Activated T-cell treated with anti-CD3 and anti-CD28 coated beads for 1 hour (primary cell): ENCODE measurements at places on chromosomes 1 and 21.

- no peak for DNase-seq
Observed at GRCh38 chr21:31564439-31564838, 95.1 kb upstream of the SOD1 start.

- DNase-seq, result no peak
Observed at GRCh38 chr1:34163792-34164731, 968 bp downstream of the CSMD2 start.

- DNase-seq, result no peak
Observed at GRCh38 chr1:97603776-97604175, 317.1 kb downstream of the DPYD start.

DNA sequence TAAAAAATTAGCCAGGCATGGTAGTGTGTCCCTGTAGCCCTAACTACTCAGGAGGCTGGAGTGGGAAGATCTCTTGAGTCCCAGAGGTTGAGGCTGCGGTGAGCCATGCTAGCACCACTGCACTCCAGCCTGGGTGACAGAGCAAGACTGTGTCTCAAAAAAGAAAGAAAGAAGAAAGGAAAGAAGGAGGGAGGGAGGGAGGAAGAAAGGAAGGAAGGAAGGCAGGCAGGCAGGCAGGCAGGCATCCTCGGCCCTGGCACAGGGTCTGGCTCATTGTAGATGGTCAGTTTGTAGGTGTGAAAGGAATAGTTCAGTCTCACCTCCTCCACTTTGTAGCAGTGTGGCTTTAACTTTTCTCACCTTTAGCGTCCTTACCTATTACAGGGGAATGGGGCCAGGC, 25.0 kb downstream of the NAV1 start:
- DNase-seq, result no peak

DNA sequence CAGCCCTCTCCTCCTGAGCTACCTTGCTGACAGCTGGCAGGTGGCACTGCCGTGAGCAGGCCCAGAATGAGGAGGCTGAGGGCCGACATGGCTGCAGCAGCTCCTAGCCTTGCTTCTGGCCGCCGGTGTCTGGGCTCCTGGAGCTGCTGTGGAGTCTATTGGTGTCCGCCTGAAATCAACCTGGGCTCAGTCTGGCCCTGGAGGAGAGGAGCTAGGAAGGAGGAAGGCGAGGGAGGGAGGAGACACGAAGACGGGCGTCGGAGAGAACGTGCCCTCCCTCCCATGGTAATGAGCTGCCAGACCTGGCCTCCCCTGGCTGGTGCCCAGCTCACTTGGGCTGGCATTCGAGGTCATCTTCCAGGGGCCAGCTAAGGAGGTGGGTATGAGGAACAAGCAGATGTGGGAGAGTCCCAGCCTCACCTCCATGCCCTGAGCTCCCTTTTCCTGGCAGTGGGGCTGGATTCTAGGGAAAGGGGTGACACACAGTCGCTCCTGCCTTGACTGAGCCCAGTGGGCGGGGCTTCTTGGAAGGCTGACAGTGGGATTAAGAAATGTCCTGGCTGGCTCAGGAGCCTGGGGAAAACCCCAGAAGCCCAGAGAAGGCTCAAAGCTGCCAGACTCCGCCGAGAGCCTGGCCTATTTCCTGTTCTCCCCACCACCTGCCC, at the start of gene PDZK1IP1:
Gene PDZK1IP1 (minus strand): TSS at position 193 of the 665 bp plus-strand sequence. CDS start 104 bp downstream, at position 89.
- DNase-seq, result no peak

GRCh38 chr1:38872401-38873026, 634 bp downstream of the MYCBP start:
- DNase-seq, result peak; percentile 16

GRCh38 chr1:104092698-104093097, 343.0 kb downstream of the AMY1C start:
- no peak for DNase-seq

- no peak for DNase-seq
Observed at GRCh38 chr21:35316933-35317332, 267.8 kb upstream of the RUNX1 start.

DNA sequence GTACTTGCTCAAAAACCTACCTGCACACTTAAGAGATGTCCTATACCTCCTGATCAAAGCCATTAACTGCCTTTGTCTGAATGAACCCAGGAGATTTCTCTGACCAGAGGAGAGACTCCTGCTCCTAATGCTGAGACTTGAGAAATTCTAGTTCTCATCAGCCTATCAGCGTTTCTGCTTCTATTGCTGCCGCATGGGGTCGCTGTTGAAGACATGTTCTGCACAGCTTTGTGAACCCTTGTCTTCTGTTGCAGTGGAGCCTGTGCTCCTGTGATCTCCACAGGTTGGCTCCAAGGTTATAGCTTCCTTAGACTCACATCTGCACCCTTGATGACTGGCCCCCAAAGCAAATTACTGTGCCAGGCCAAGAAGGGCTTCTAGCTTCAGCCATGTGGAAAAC, 40.2 kb downstream of the EDN2 start:
- DNase-seq, result no peak

- no peak for DNase-seq
Observed at GRCh38 chr1:162916821-162917613, 56.0 kb upstream of the CCDC190 start.

GRCh38 chr1:175976865-175977642, 230.0 kb downstream of the COP1 start:
- no peak for DNase-seq

- no peak for DNase-seq
Observed at GRCh38 chr1:42689912-42690311, 7.7 kb downstream of the YBX1 start.

DNA sequence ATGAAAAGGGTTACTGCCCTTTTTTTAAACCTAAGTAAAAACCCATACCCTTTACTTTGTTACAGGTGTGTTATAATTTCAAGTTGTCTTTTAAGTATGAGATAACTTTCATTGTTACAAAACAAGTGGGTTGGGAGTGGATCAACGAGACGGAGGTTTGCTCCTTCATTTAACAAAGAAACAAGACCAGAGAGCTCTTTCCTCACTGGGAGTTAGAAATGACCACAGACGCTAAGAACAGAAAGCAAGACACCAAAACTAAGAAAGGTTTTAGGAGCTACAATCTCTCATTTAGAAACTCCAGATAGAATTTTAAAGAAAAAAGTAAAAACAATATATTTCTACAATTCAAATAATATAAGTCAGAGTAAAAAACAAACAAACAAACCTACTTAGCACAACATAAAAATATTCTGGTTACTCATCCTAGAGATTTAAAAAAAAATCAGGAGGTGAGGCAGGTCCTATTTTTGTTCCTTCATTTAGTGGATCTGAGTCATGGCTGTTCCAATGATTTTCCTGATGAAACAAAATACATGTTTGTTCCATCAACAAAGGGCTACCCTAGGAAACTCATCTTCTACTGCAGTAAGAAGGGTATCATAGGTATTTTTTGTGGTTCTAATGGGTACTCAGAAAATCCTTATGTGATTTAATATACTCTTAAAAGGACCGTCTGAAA, 33.0 kb downstream of the APP start:
- DNase-seq, result no peak

GRCh38 chr21:35019631-35020032, 29.5 kb downstream of the RUNX1 start:
- no peak for DNase-seq

GRCh38 chr1:94025383-94026340, 95.3 kb downstream of the ABCA4 start:
- no peak for DNase-seq

DNA sequence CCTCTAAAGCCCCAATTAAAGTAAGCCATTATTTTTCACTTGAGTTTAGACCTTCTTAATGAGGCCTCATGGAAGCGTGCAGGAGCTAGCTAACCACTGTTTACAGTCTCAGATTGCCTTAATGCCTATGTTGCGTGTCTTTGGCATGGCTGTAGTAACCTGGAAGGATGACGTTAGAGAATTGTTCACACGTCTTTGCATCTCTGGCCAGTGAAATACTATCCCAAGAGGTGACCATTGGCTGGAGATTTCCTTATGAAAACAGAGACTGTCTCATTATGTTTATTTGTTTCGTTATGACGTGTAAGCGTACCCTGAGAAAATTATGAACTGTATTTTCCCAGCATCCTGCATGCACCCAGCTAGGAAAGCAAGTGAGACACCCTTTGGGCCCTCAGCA, 18.6 kb upstream of the BMP8A start:
- no peak for DNase-seq

- DNase-seq, result no peak
Observed at GRCh38 chr1:201828217-201828819, 639 bp upstream of the IPO9 start.

DNA sequence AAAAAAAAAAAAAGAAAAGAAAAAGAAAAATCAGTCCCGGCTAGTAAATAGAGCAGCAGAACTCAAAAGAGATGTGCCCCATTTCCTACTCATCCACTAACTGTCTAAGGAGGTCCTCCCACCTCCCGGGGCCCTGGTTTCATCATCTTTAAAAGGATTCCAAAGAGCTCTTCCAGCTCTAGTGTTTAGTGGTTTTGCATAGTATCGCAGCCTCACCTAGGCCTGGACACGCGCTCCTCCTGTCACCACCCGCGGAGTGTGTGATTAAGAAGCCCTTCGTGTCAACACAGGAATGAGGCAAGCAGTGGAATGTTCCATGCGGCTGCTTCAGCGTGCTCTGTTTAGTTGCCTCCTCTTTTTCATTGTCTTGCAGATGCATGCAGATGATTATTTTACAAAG, 49.0 kb downstream of the LBR start:
- DNase-seq, result no peak

- DNase-seq, result no peak
Observed at GRCh38 chr1:215963621-215964020, 396.5 kb downstream of the KCTD3 start.

GRCh38 chr1:89351597-89352311, 12.1 kb upstream of the GBP6 start:
- DNase-seq, result no peak

DNA sequence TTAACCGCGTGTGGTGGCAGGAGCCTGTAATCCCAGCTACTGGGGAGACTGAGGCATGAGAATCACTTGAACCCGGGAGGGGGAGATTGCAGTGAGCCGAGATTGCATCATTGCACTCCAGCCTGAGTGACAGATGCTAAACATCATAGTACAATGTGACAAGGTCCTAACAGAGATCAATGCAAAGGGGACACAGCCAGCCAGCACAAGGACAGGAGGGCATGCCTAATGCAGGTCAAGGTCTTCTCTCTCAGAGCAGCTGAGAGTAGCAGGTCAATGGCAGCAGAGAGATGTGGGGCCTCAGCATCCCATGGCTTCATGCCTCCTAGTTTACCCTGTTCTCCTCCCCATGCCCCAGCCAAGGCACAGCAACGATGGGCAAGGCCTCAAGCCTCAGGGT, 3.0 kb upstream of the SMIM11 start:
- DNase-seq, result no peak

GRCh38 chr1:235767795-235768194, 98.9 kb downstream of the LYST start:
- no peak for DNase-seq

DNA sequence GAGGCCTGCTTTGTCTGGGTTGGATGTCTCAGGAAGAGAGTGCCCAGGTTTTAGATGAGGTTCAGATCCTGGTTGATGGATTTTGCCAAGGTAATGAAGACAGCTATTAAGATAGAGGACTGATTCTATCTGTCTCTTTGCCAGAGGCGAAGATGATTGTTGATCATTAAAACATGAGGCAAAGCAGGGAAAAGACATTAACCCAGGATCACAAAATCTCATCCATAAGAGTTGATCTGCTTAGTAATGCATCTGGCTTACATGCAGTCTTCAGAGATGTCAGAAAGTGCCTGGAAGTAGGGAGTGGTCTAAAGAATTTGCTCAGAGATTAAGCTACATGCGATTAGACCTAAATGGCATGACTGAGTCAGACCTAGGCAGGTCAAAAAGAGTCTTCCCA, 229.6 kb upstream of the PLD5 start:
- DNase-seq, result no peak

- DNase-seq, result no peak
Observed at GRCh38 chr21:32946654-32947053, 79.1 kb upstream of the OLIG2 start.

GRCh38 chr1:178232949-178233348, 139.0 kb downstream of the RASAL2 start:
- no peak for DNase-seq

- DNase-seq, result no peak
Observed at GRCh38 chr1:172206256-172206655, 214.2 kb upstream of the C1orf105 start.
